ENCODE measurements at places on chromosomes 12 and 14. TPM values are rescaled to one million over a fixed set of nuclear protein-coding genes. Genes with fewer than 3 reads are reported as not detected.

GPRC5D gene
- 0.92 TPM for total RNA-seq

GRCh38 chr14:61625165-61625564 lies 70.1 kb upstream of the HIF1A start:
- no peak overlapping the region for H3K4me3 ChIP-seq
- no peaks in the 10 kb centered on the region for H3K27me3 ChIP-seq
- no peaks in the 10 kb centered on the region for H3K36me3 ChIP-seq
- H3K4me1 ChIP-seq, result no peaks in the 10 kb centered on the region
- no peak for DNase-seq

DNA sequence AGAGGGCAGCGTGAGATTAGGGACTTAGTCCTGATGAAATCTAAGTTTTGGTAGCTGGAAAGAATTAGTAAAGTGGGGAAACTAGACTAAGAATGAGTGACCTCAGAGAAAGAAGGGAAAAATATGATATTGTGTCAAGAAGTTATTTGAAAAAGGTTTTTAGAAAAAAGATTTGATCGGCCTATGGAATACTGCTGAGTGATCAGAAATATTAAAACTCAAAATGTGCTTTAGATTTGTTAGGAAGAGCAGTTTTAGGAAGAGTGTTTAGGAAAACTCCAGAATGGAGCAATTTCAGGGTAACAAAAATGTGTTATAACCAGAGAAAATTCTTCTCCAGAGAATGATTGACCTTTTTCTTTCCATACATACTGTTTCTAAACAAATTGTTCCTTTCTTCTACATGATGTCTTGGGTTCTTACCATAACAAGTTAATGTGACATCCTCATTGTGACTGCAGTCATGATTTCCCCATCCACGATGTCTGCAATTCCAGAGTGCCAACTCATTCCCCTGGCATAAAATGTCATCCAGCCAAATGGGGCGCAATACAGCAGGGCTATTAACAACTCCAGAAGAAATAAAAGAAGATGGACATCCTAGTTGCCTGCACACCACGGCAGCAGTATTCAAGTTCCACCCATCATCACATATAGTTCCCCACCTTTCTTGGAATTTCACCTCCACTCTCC lies 11.8 kb downstream of the CD163L1 start:
- peaks cover 3% of the 10 kb centered on the region for H3K27me3 ChIP-seq
- no peak overlapping the region for H3K4me3 ChIP-seq
- H3K4me1 ChIP-seq, result no peaks in the 10 kb centered on the region
- no peak overlapping the region for H3K27ac ChIP-seq

- no peak overlapping the region for H3K27ac ChIP-seq
- H3K27me3 ChIP-seq, result no peaks in the 10 kb centered on the region
- no peaks in the 10 kb centered on the region for H3K36me3 ChIP-seq
- H3K4me3 ChIP-seq, result no peak overlapping the region
Measured at GRCh38 chr12:3216726-3217682, 139.8 kb downstream of the TSPAN9 start.

DNA sequence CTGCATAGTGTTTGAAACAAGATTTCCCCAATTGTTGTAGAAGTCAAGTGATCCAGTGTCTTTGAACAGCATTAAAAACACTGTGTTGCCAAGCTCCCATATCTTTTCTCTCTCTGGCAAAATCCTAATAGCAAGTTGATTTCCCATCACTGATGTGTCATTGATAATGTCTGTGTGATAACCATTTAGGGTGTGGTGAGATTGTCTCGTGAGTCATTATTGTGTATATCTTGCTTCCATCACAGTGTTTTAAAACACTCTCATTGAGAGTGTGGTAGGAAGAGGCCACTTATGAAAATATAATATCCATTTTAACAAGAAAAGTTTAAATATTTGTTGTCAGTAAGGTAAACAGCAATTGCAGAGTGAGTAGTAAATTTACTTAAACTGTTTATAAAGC lies 74.7 kb downstream of the PRORP start:
- no peak for DNase-seq
- peaks cover 4% of the 10 kb centered on the region for H3K36me3 ChIP-seq
- H3K27ac ChIP-seq, result no peak overlapping the region
- H3K4me1 ChIP-seq, result no peaks in the 10 kb centered on the region
- no peaks in the 10 kb centered on the region for H3K27me3 ChIP-seq

GRCh38 chr14:42028607-42029006 lies 421.9 kb downstream of the LRFN5 start:
- no peaks in the 10 kb centered on the region for H3K4me1 ChIP-seq
- no peak overlapping the region for H3K4me3 ChIP-seq
- no peaks in the 10 kb centered on the region for H3K36me3 ChIP-seq

FOXG1 gene
- total RNA-seq, result not detected

DNA sequence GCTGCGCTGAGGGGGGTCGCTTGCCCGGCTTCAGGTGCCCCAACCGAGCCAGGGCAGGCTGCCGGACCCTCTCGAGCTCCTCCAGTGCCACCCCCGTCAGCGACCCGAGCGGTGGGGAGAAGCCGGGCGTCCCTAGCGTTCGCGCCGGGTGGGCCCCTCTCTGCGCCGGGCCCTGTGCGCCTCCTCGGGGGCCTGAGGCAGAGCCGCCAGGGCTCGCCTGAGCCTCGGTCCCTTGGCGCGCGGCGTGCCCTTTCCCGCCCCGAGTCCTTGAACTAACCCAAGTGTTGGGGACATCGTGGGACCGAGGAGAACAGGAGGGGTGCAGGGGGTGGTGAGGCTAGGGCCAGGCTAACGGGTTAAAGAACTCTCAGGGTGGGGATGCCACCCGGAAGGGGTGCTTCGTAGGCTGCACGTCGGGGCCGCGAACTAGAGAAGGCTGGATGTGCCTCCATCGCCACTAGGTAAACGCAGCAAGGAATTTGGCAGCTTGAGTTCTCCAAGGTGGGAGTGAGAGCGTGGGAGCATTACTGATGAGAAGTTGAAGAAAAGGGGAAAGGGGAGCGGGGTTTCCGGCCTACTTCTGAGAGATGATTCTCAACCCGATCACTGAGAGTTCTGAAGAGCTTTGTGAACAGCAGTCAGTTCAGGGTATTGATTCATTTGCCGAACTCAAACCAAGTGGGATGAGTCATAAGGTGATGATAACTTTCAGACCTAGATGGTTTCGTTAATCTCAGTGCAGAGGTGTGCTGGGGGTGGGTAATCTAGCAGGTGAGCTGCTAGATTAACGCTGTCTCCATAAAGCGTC lies 618 bp downstream of the RNF34 start:
- H3K27ac ChIP-seq, result peak overlapping the region; percentile 89
- H3K27me3 ChIP-seq, result no peaks in the 10 kb centered on the region
- peaks cover 25% of the 10 kb centered on the region for H3K4me1 ChIP-seq
- H3K36me3 ChIP-seq, result peaks cover 2% of the 10 kb centered on the region
- H3K4me3 ChIP-seq, result peak overlapping the region; percentile 80

SLCO1B1 gene
- total RNA-seq, result not detected

GRCh38 chr14:22558221-22558913 lies 30.7 kb downstream of the DAD1 start:
- no peaks in the 10 kb centered on the region for H3K27me3 ChIP-seq
- H3K27ac ChIP-seq, result peak overlapping the region; percentile 99
- no peaks in the 10 kb centered on the region for H3K36me3 ChIP-seq
- H3K4me1 ChIP-seq, result peaks cover 91% of the 10 kb centered on the region

RILPL2 gene
- 12.6 TPM for total RNA-seq
